ENCODE measurements at places on chromosomes 7 and 10.

GRCh38 chr7:157832006-157832405, 495.2 kb downstream of the DNAJB6 start:
- no peak for DNase-seq

GRCh38 chr10:127354255-127354654, 157.9 kb upstream of the INSYN2A start:
- DNase-seq: no peak

DNA sequence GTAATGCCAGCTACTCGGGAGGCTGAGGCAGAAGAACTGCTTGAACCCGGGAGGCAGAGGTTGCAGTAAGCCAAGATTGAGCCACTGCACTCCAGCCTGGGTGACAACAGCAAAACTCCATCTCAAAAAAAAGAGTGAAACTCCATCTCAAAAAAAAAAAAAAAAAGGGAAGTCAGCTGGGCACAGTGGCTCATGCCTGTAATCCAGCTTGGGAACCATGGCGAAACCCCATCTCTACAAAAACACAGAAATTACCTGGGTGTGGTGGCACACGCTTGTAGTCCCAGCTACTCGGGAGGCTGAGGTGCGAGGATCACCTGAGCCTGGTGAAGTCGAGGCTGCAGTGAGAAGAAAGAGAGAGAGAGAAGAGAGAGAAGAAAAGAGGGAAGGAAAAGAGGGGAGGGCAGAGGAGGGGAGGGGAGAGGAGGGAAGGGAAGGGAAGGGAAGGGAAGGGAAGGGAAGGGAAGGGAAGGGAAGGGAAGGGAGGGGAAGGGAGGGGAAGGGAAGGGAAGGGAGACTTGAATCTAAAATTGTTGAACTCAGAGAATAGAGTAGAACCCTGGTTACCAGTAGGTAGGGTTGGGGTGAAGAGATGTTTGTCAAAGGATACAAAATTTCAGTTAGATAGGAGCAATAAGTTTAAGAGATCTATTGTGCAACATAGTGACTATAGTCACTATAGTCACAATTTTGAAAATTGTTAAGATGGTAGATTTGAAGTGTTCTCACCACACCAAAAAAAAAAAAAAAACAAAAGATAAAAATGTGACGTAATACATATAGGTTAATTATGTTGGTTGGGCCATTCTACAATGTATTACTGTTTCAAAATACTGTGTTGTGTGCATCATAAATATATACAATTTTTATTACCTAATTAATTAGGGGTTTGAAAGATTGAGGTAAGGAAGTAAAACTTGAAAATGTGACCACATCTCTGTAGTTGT, 2.5 kb downstream of the SLC16A9 start:
- DNase-seq: no peak

DNA sequence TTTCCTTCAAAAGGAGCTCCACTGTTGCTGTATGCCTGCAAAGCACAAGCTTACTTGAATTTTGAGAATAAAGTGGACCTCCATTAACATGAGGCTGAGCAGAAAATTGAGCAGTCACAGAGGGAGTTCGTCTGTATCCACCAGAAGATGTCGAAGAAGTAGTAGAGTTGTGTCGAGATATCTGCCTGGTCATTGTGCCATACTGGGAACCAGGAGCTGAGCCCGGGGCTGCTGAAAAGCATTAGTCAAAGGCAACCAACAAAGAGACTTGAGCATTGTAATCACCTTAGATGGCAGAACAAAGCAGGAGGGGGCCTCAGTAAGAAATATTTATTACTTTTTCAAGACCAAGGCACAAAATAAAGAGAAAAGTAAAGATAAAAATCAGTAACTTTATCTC, 61.5 kb downstream of the PDSS1 start:
- no peak for DNase-seq

- no peak for DNase-seq
Observed at GRCh38 chr10:120789303-120790203, 61.6 kb upstream of the WDR11 start.

DNA sequence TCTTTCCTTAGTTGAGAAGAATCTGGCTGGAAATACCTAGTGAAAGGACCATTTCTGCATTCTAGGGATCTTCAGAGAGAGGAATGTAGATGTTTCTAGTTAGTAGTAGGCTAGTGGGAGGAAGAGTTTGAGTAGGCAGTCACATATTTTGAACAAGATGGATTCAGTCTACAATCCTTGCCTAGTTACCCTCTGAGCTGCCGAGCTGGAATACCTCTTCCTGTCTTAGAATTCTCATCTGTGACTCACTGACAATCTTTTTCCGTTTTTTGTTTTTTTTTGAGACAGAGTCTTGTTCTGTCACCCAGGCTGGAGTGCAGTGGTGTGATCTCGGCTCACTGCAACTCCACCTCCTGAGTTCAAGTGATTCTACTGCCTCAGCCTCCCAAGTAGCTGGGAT, 30.7 kb upstream of the PLPP4 start:
- DNase-seq: peak; percentile 87

DNA sequence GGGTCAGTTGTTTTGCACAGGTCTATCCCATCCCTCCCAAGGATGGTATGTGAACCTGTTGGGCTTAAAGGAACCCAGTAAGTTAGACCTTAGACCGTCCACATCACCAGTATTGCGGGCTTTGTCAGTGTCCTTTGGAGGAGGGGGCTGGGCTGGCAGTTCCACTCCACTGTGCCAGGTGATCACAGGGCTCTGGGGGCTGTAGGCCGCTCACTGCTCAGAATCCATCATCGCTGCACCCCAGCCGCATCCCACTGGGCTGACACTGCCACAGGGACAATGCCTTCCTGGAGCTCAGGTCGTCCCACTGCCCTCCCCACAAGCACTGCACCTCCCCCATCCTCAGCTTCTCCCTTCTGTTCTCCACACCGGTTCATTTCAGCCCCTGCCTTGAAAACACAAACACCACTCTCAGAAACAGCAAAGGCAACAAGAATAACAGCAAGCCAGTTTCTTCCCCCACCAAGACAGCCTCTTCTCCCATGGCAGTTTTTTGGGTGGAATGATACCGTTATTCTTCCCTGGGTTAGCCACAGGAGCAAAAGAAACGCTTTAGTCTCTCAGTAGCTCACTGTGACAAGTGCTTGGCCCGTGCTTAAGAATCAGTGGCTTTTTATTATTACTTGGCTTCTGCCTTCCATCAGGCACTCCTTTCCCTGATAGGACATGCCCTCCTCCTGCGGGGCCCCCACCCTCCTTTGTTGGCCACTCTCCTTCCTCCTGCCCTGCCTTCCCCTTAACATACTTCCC, 111.2 kb downstream of the GRK5 start:
- DNase-seq: no peak

DNA sequence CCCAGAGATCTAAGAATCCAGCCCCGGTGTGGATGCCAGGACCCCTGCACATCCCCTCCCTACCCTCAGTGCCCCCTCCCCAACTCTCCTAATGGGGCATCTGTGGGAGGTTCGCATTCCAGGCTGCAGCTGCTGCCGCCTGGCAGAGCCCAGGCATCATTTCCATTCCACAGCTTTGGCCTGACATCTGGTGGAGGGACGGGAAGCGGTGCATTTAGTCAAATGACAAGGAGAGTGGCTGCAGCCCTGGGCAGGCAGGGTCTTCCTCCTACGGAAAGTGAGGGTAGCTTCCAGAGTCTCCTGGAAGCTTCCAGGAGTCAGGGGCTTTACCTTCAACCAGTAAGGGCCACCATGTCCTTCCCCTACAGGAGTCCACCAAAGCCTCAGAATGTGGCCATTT, 30.8 kb downstream of the PRLHR start:
- DNase-seq: peak; percentile 22

- DNase-seq: no peak
Observed at GRCh38 chr7:31416381-31416870, 75.9 kb upstream of the NEUROD6 start.

- DNase-seq: no peak
Observed at GRCh38 chr7:104059103-104059502, 69.6 kb upstream of the RELN start.

- peak; percentile 67 for DNase-seq
Observed at GRCh38 chr10:61284222-61284890, 168.8 kb downstream of the TMEM26 start.

DNA sequence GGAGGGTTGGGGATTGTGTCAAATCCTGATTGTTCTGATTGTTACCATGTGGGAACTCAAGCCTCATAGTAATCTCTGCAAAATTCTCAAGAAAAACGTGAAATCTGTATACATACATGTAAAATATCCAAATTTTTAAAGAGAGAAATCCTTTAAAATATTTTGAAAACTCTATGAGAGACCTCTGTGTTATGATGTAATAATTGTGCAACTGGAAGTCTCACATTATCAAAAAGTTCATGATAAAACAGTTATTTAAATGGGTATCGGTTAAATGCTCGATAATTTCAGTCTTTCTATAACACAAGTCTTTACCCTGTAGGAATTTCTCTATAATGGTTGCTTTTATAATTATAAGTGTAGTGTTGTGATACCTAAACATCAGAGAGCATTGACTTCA, 95.5 kb downstream of the TMEM26 start:
- DNase-seq: no peak

- DNase-seq: no peak
Observed at GRCh38 chr7:136194878-136195277, 217.7 kb upstream of the MTPN start.

- no peak for DNase-seq
Observed at GRCh38 chr7:3712841-3713240, 411.8 kb downstream of the SDK1 start.

DNA sequence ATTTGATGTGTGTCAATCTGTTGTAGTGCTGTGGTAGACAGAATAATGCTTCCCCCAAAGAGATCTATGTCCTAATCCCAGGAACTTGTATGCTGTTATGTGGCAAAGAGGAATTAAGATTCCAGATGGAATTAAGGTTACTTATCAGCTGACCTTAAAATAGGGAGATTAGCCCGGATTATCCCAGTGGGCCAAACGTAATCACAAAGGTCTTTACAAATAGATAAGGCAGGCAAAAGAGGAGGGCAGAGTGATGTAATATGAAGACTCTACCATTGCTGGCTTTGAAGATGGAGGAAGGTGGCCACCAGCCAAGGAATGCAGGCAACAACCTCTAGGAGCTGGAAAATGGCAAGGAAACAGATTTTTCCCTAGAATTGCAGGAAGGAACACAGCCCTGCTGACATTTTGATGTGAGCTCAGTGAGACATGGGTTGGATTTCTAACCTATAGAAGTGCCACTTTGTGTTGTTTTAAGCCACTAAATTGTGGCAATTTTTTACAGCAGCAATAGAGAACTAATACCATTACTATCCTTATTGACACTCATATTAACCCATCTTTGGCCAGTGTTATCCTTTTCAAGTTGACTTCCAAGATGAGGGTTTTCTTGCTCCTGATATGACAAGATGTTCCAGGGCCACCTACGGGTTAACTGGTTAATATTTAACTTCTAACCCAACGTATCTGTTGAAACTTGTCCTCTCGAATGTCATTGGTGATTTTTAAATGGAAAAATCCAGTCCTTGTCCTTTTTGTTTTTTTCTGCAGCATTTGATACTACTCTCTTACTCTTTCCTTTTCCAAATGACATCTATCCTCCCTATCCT, 29.3 kb downstream of the CYCS start:
- DNase-seq: peak; percentile 5

GRCh38 chr7:867001-867405, 9.4 kb upstream of the GET4 start:
- DNase-seq: peak; percentile 38
